NT2/D1 (cell line): ENCODE measurements at places on chromosomes 1 and 21.
A peak's percentile ranks its signal among the peaks of the same experiment; 100 is the strongest.

- no peak for DNase-seq
Observed at GRCh38 chr1:169890761-169891538, 2.7 kb downstream of the SCYL3 start.

DNA sequence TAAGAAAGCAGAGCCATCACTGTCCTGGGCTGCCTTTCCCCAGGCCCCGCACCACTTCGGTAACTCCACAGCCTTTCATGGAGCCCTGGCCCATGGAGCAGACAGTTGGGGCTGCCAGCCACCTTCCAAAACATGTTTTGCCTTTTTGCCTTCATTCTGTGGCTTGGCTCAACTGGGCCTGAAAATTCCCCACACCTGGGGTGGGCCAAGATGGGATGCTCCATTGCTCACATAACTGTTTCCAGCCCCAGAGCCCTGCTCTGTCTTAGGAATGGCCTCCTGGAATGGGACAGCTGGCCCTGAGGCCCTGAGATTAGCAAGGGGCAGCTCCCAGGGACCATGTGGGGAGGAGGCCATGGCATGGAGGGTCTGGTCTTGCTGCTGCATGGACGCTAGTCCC is 10.9 kb upstream of the PRELP start:
- no peak for DNase-seq

DNA sequence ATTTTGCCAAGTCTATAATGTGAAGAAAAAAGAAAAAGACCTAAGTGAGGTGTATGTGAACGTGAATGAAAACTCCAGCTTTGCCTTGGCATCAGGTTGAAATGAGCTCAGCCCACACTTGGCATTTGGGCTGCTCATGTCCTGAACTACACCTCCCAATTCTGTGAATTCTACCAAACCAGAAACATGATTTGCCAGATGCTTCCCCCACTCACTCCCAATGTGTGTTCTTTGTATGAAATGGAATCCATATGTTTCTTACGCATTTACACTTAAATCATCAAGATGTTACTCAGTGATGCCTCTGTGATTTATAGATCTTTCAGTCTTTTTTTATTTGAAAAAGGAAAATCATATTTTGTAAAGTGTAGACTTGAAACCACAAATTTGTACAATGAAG is 32.8 kb upstream of the RUNX1 start:
- DNase-seq, result no peak

DNA sequence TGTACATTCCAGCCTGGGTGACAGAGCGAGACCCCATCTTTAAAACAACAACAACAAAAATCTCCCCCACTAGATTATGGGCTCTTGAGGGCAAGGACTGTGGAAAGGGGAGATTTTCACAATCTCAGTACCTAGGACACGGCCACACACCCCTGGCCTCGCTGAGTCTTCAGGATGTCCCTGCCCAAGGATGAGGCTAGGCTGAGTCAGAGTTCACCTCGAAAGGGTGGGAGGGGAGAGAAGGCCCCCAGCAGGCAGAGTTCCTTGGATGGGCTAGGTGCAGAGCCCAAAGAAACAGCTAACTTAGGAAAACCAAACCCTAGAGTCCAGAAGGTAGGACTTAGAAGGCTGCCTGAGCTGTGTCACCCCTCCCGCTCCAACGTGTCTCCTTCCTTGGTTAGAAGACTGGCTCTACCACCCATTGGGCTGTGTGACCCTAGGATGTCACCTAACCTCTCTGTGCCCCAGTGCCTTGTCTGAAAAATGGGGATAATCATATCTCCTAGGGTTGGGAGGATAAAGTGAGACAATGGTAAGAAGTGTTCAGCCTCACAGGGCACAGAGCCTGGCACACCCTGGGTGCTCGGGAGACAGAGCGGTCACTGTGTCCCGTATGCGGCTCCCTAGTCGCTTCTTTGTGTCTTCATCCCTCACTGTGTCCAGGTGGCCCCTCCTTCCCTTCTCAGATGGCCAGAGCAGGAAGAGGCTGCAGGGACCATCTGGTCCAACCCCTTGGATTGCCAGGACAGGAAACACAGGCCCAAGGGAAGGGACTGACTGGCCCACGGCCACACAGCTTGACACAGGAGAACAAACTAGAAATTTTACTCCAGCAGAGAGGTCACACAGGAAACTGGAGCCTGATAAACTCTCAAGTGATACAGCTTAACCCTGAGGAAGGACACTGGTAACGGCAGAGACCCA is 11.2 kb downstream of the TRIM62 start:
- no peak for DNase-seq

- DNase-seq, result no peak
Observed at GRCh38 chr1:198935306-198935921, 296.6 kb downstream of the PTPRC start.

DNA sequence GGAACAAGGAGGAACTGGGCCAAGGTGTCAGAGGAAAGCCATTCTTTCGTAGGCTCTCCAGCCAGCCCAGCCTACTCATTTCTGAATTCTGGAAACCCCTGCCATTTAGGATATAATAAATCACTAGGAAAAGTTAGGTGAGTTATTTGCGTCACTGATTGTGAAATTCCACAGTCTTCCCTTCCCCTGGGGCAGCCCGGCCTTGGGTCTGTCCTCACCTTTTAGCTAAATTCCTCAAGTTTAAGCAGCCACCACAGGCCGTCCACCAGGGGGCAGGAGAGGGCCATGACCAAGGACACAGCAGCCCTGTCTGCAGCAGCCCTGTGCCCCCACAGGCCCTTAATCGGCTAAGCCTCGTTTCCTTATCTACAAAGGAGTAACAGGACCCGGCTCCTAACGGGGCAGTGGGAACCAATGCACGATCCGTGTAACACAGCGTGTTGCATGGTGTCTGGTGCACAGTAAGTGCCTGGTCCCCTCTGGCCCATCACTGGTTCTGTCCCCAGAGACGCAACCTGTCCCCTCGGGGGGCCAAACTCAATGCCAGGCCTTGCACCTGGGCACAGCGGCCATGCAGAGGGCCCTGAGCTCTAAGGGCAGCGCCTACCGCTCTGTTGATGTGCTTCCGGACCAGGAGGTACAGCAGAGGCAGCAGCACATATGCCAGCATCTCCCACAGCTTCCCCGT is 18.1 kb downstream of the GPR157 start:
- DNase-seq, result peak; percentile 83

GRCh38 chr21:26965907-26966581 is 844 bp downstream of the ADAMTS5 start:
- DNase-seq, result no peak

DNA sequence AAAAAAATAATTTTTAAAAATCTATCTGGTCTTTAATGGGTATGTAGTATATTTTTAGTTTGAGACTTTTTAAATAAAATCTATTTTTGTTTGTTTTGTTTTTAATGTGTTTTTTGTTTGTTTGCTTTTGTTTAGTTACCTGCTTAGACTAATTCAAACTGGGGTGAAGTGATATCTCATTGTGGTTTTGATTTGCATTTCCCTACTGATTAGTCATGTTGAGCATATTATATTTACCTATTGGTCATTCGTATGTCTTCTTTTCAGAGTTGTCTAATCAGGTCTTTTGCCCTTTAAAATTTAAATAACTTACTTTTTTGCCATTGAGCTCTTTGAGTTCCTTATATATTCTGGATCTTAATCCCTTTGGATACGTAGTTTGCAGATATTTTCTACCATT is 20.3 kb downstream of the CD1B start:
- no peak for DNase-seq

DNA sequence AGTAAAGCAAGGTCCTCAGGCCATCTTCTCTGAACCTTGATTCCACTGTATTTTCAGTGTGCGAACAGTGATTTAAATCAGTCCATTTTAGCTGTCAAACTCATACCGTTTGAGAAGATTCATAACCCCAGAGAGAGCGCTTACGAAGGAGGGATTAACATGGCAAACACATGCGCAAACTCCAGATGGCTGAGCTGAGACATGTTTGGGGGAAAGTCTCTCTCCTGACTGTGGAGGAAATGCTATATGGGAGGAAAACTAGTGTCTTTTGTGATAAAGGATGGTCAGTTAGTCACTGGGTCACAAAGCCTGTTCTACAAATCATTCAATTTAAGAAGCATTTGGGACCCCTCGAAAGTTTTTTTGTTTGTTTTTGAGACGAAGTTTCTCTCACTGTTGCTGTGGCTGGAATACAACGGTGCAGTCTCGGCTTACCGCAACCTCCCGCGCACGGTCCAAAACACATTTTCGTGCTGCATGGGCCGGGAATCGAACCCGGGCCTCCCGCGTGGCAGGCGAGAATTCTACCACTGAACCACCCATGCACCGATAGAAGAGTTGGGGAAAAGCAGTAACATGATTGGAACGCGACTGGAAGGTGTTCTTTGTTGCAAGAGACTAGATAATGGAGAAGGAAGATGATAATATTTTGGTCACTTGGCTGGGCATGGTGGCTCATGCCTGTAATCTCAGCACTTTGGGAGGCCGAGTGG is 58.4 kb upstream of the CXADR start:
- peak; percentile 86 for DNase-seq

DNA sequence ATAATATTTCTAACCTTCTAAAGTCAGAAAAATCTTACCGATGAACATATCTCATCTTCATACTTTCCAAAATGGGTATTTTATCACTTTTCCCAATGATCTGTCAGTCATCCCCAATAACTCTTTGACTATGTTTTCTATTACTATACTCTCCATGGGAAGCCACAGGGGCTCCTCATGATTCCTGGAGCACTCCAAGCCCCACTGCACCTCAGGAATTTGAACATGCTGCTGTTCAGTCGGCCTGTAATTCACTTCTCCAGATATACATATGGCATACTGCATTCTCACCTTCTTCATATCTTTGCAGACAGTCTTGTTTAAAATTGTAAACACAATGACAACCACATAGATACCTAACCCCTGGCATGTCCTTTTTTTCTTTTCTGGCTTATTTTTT is 333.0 kb downstream of the BRINP3 start:
- no peak for DNase-seq

DNA sequence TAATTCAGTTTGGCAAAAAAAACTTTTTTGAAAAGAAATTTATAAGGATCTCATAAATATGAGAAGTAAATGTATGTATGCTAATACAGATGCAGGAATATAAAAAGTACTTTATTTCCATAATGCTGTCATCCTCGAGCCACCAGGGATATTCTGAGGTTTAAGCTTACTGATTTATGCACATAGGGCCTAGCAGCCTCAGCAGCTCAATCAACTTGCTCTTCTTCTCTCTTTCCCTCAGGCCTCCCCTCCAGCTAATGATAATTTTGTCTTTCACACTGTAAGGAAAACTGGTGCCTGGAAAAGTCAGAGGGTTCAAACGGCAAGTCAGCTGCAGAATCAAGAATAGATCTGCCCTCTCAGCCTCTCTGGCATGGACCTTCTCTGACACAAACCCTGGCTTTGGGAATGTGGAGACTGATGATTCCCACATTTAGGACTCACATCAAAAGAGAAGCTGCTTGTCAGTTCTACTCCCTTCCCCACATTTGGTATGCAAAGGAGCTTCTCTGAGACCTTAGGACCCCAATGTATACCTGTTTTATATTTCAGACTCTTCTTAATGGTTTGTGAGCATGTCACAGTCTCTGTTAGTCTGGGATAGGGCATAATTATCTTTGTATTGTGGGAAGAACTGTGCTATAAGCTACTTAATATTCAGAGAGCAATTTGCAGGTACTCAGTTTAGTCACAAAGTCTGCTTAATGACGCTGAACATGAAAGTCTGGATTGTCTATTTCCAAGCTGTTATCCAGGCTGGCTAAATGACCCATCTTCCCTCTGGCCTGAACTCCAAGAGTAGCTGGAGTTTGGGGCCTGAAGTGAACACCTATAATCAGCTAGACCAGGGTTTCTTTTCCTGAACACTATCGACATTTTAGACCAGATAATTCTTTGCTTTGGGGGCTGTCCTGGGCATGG is 52.1 kb upstream of the DIPK1A start:
- no peak for DNase-seq

DNA sequence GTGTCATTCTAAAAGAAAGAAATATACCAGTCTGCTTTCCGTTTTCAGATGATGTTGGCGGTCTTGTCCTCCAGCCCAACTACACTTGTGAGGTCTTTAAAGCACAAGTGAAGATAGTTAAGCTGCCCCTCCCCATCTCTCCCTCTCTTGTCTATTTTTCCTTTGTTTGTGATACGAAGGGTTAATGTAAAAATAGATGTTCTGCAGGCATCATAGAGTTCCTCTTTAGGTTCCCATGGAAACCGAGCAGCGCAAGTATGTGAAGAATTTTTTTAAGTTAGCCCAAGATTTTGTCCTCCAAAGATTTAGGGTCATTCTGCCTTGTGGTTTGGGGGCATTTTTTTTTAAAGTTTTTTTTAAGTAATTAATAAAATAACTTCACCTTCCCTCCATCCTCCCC is 232.4 kb upstream of the AJAP1 start:
- no peak for DNase-seq

DNA sequence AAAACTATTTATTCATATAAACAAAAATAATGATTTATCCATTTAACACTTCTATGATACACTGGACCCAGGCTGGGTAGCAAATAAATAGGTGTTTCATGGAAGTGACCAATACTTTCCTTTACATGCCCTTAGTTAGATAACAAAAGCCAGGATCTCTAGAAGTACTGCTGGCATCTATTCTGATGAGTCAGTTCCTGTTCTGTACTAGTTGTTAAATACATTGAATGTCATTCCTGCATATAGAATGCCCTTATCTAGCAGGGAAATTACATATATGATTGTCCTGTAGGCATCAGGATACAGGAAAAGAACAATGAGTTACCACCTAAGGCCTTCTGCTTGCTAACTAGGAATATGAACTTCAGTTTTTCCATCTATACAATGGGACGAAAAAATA is 130.8 kb downstream of the HFM1 start:
- DNase-seq, result no peak

- no peak for DNase-seq
Observed at GRCh38 chr1:157829210-157829609, 9.3 kb upstream of the FCRL1 start.

- no peak for DNase-seq
Observed at GRCh38 chr1:6580119-6580592, 362 bp downstream of the ZBTB48 start.

GRCh38 chr1:117128323-117129079 is 7.0 kb upstream of the TRIM45 start:
- DNase-seq, result no peak

DNA sequence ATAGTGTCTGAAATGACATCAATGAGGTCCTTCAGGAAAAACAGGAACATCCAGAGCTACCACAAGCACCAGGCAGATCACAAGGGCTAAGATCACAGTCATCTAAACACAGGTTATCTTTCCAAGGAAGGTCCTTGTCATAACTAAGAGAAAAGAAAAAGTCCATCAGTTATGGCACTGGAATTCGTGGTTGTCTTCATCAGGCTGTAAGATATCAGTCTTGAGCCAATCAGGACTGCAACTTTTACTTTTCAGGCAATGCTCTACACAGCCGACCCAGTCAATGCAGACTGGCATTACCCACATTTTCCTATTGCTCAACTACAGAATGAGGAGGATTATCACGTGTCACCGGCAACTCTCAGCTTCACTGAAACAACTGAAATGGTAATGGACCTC is 26.4 kb downstream of the SORT1 start:
- DNase-seq, result no peak

GRCh38 chr1:223849352-223850254 is 3.9 kb upstream of the TP53BP2 start:
- DNase-seq, result no peak
